NCI-H2081 treated with DMSO at 0.1 percent for 48 hours (cell line): ENCODE measurements at places on chromosomes 3 and 15.

DNA sequence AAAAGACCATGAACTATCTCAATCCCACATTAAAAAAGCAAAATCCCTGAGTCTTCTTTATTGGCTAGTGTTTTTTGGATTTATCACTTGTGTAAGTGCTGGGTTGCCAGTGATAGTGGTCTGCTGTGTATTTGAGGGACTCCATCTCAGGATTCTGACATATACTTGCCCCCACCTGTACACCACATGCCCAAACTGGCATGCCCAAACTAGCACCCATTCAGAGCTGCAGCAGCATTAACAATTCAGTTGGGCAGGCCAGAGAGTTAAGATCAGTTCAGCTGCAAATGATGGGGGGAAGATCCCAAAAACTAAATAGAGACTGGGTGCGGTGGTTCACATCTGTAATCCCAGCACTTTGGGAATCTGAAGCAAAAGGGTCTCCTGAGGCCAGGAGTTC, 6.3 kb upstream of the TIPIN start:
- DNase-seq, result no peak

DNA sequence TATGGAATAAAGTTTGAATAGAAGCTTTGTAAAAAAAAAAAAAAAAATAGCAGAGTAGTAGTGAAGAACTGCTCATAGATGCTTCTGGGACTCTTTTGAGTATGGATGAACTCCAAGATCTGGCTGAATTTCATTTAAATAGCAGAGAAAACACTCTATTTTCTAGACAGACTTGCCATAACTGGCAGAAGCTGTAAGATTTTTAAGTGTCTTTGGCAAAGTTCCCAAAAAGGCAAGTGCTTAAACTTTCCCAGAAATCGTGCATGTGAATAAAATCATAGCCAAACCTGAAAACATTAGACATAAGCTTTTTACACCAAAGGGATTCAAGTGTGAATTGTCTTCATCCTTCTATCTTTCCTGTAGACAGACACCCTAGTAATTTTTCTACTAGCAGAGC, 110.3 kb upstream of the MITF start:
- DNase-seq, result no peak

DNA sequence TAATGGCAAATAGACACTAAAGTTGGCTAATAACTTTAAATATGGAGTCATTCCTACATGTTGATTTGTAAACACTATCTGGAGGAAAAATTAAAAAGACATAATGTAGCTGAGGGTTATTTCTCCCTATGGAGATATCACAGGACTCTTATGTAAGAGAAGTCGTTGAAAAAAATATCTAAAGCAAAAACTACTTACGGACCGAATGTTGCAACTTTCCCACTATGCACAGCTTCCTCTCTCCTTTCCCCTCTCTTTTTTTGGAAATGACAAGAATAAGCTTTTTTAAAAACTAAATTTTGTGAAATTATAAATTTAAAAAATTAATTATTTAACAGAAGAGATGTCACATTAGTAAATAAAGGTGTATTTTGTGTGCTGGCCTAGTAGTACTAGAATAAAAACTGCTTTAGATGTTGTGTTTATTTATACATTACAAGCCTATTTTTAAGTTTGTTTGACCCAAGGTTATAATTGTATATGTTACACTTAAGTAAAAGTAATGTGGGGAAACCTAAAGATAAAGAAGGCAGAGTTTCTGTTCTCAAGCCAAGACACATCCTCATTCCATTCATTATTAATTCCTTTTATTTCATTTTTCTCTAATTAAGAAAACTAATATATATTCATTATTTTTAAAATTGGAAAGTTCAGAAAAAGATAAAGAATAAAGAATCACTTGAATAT, 20.7 kb upstream of the PPARG start:
- no peak for DNase-seq

GRCh38 chr3:139353920-139354556, 10.2 kb downstream of the MRPS22 start:
- peak; percentile 49 for DNase-seq

DNA sequence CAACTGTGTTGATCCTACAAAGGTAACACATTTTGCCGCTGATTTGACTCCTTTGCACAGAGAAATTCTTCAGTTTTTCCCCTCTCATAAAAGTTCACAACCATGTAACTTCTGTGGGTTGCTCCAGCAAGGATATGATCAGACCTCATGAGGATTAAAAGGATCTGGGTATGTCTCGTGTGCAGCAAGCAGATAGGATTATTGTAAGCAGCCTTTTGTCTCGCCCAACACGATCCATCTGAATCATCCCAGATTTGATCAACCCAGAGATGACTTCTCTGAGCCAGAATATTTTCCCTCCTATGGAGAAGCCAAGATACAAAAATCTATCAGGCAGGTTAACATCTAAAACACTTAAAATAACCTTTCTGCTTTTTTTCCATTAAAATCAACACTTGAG, 12.8 kb upstream of the BNIP2 start:
- DNase-seq, result no peak

- no peak for DNase-seq
Measured at GRCh38 chr3:133821767-133822638, 16.4 kb downstream of the SRPRB start.

DNA sequence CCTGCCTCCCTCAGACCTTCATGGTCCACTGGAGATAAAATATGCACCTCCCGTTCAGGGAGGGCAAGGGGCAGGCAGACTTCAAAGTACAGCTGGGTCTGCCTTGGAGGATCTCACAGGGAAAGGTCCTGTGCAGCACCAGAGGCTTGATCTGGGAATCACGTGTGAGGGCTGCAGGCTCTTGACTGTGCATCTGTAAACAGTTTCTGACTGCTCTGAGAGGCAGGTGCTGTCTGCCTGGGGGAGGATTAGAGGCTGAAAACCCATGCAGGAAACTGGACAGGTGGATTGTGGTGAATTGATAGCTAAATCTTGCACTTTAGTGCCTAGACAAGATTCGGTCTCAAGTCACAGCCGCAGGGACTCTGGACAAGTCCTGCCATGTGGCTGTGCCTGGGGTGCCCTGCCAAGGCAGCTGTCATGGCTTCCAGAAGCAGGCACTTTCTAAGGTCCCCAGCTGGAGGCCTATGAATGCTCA, 239.3 kb downstream of the EPHB1 start:
- DNase-seq, result no peak
